ENCODE measurements at places on chromosomes 2 and 18.

- no peak for DNase-seq
Measured at GRCh38 chr2:177666408-177666807, 273.8 kb downstream of the AGPS start.

- no peak for DNase-seq
Measured at GRCh38 chr2:12484536-12485115, 232.1 kb upstream of the TRIB2 start.

DNA sequence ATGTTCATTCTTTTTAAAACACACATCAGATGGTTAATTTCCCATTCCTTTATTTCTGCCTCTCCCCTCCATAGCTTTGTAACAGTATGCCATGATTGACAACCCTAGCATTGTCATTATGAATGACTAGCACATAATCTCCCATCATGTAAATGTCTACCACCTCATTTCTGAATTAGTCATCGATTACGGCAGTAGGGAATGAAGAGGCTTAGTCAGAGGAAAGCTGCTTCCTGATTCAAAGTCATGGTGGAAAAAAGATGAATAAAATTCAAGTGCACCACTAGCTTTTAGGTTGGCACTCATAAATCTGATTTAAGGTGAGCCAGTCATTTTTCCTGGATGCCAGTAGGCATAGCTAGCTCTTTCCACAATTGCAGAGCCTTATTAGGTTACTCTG is 19.1 kb upstream of the ACMSD start:
- peak; percentile 54 for DNase-seq

- no peak for DNase-seq
Measured at GRCh38 chr2:97663626-97663961, 250 bp downstream of the ACTR1B start.

Measured in H54 (cell line).